ENCODE measurements at places on chromosomes 4 and X. TPM values are rescaled to one million over a fixed set of nuclear protein-coding genes. Genes with fewer than 3 reads are reported as not detected.

- no peaks in the 10 kb centered on the region for H3K4me1 ChIP-seq
- no peaks in the 10 kb centered on the region for H3K27me3 ChIP-seq
- H3K36me3 ChIP-seq, result no peaks in the 10 kb centered on the region
- no peak overlapping the region for H3K27ac ChIP-seq
These were observed 35.2 kb upstream of the MSX1 start for GRCh38 chr4:4824232-4824631.

KDR gene
- total RNA-seq, result not detected

GRCh38 chr4:38855466-38855865 is 1.2 kb downstream of the TLR6 start:
- H3K4me3 ChIP-seq, result peak overlapping the region; percentile 72
- H3K36me3 ChIP-seq, result peaks cover under 1% of the 10 kb centered on the region
- peaks cover 36% of the 10 kb centered on the region for H3K4me1 ChIP-seq
- peak overlapping the region; percentile 94 for H3K27ac ChIP-seq

DNA sequence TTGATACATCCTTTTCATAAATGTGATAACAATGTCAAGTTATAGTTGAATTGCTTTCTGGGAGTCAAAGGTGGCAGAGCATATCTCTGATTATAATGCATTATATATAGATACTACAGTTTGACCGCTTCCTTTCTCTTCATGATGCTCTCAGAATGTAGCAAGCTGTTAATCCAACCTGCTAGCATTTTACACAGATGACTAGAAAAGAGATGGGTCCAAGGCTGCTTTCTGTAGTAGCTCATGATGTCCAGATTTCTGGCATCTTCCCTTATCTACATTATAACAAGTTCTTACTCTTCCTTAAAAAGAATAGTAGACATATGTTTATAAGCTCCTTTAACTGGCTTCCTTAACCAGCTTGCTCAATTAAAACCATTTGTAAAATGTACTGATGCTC is 192.0 kb downstream of the NWD2 start:
- no peak for DNase-seq
- H3K4me3 ChIP-seq, result no peak overlapping the region
- H3K4me1 ChIP-seq, result no peaks in the 10 kb centered on the region
- H3K27me3 ChIP-seq, result peaks cover 20% of the 10 kb centered on the region

EVC gene
- total RNA-seq, result 1.3 TPM

FRG2 gene
- total RNA-seq, result not detected

ZRSR2 gene
- 17.2 TPM for total RNA-seq

DNA sequence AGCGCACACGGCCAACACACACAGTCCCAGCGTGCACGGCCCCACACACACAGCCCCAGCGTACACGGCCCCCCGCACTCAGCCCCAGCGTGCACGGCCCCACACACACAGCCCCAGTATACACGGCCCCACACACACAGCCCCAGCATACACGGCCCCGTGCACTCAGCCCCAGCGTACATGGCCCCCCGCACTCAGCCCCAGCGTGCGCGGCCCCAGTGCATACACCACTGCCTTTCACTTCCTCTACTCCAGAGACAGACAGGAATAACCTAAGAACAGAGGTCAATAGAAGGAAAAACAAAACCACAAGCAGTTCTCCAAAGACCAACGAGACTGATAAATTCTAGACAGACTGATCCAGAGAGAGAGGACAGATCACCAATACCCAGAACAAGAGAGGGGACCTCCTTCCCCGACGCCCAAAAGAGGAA is 17.1 kb downstream of the GAK start:
- no peak overlapping the region for H3K4me3 ChIP-seq
- H3K27ac ChIP-seq, result peak overlapping the region; percentile 31
- peaks cover 40% of the 10 kb centered on the region for H3K4me1 ChIP-seq

- no peak overlapping the region for H3K4me3 ChIP-seq
- H3K27me3 ChIP-seq, result peaks cover 25% of the 10 kb centered on the region
- peaks cover 35% of the 10 kb centered on the region for H3K4me1 ChIP-seq
- H3K36me3 ChIP-seq, result no peaks in the 10 kb centered on the region
- peak overlapping the region; percentile 31 for H3K27ac ChIP-seq
- DNase-seq, result no peak
These were observed 8.9 kb downstream of the RTL5 start for GRCh38 chrX:72122621-72123337.

GRCh38 chrX:43813898-43814297 is 68.4 kb downstream of the MAOB start:
- peaks cover 14% of the 10 kb centered on the region for H3K4me1 ChIP-seq
- peaks cover 5% of the 10 kb centered on the region for H3K27me3 ChIP-seq
- peak; percentile 8 for DNase-seq
